ENCODE measurements at places on chromosomes 7 and 10.

DNA sequence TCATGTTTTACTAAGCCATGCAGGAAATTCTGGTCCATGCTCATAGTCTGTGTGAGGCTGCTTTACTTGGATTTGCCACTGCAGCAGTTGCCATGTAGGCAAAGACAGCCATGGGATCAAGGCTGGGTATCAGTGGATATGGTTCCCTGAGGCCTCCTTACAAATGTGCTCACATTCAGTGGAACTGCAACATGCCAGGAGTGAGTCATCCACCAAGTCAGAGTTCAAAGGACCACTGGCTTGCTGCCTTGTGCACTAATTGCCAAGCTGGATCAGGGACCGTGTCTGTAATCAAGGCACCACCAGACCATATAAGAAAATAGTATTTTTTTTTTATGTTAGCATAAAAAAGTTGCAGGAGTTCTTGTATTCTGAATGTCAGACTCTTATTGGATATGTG is 101.0 kb downstream of the CDCA7L start:
- DNase-seq, result no peak

DNA sequence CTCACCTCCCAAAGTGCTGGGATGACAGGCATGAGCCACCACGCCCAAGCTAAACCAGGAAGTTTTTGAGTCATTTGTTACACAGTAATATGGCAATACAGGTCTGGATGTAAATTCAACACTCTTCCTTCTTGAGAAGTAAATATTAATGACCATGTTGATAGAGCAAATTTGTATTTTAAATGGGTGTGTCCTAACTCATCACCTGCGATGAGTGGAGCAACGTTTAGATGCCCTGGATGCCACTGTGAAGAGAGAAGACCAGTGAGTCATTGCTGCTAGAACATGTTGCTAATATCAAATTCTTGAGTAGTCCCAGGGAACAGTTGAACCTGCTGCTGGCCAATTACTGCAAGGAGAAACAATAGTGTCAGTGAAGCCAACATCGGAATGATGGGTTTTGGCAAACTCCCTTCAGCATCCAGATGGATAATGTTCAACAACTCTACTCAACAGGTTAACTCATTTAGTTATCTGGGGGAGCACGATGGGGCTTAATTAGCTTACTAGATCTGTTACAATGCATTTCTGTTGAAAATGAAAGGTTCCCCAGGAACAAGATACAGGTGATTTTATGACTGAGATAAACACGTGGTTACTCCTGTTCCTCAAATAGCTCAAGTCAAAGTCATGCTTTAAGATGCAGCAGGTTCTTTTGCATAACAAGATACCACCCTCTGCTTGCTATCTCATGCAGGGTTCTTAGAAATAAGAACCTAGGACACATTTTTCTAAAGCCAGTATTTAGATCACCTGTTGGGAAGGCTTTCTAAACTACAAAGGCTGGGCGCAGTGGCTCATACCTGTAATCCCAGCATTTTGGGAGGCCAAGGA is 146.8 kb downstream of the CALN1 start:
- no peak for DNase-seq

- DNase-seq, result no peak
Observed at GRCh38 chr7:128406314-128407232, 3.2 kb downstream of the IMPDH1 start.

DNA sequence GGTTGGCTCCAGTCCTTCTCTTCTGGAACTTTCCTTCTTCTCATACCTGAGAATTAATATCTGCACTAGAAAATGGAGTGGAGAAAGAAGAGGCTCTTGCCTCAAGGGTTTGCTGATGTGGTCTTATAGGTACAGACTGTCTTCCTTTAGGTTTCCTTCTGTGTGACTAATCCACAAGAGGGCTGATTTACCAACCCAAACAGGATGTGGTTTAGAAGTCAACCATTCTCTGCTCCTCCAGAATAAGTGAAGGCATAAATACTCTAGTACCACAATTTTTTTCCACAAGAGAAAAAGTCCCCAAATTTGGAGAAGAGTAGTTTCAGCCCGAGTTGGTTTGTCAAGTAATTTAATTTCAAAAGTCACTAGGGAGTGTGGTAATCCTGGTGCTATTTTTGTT is 85.8 kb downstream of the NRP1 start:
- no peak for DNase-seq
